Activated T-helper 2 cell treated with anti-CD3 and anti-CD28 coated beads, Interferon-gamma antibody, Interleukin-2, Interleukin-4, amounts not matched to agents 10 μg/mL and 5 μg/mL and 100 μg/mL, durations not matched to agents 14 hours and 24 hours and 36 hours (primary cell): ENCODE measurements at places on chromosomes 3 and 15. TPM values are rescaled to one million over a fixed set of nuclear protein-coding genes. Genes with fewer than 3 reads are reported as not detected.

Gene BCL2A1
- total RNA-seq: 101 and 104 TPM in 2 replicates

- H3K36me3 ChIP-seq: peaks cover 45% of the 10 kb centered on the region
- no peak overlapping the region for H3K4me3 ChIP-seq
- DNase-seq: no peak
- no peaks in the 10 kb centered on the region for H3K27me3 ChIP-seq
- H3K4me1 ChIP-seq: peaks cover 4% of the 10 kb centered on the region
Measured at GRCh38 chr3:158121295-158121694, 11.4 kb downstream of the RSRC1 start.

DNA sequence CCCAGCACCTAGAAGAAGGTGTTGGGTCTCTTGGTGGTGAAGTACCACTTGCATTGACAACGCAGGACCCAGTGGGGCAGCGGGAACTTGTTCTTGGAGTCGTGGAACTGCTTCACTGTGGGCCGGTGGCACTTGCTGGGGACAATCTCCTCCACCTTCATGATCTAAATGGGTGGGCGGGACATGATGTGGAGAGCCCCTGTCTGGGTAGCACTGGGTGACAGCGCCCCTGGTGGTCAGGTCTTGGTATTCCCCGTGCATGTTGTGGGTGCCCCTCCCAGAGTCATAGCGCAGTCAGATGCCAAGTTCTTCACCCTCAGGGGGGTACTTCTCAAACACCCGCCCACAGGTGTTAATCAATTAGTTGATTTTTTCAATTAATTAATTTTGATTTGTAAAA lies 60.2 kb downstream of the AGBL1 start:
- H3K4me1 ChIP-seq: no peaks in the 10 kb centered on the region
- H3K36me3 ChIP-seq: no peaks in the 10 kb centered on the region
- H3K27me3 ChIP-seq: no peaks in the 10 kb centered on the region
- no peak for DNase-seq
- H3K4me3 ChIP-seq: no peak overlapping the region
- no peak overlapping the region for H3K27ac ChIP-seq

- DNase-seq: no peak
- H3K27me3 ChIP-seq: no peaks in the 10 kb centered on the region
- no peak overlapping the region for H3K27ac ChIP-seq
- H3K4me3 ChIP-seq: no peak overlapping the region
- H3K4me1 ChIP-seq: no peaks in the 10 kb centered on the region
Measured at GRCh38 chr3:133152056-133152455, 113.9 kb downstream of the TMEM108 start.

GRCh38 chr15:40762919-40763800 lies 708 bp upstream of the GCHFR start:
- H3K27ac ChIP-seq: peak overlapping the region; percentile 90

Gene SYNPR
- total RNA-seq: not detected in 2 replicates

Gene HCN4
- 0.02 TPM in 2 replicates for total RNA-seq
